ENCODE measurements at places on chromosomes 2 and 18. TPM values are rescaled to one million over a fixed set of nuclear protein-coding genes. Genes with fewer than 3 reads are reported as not detected.

DNA sequence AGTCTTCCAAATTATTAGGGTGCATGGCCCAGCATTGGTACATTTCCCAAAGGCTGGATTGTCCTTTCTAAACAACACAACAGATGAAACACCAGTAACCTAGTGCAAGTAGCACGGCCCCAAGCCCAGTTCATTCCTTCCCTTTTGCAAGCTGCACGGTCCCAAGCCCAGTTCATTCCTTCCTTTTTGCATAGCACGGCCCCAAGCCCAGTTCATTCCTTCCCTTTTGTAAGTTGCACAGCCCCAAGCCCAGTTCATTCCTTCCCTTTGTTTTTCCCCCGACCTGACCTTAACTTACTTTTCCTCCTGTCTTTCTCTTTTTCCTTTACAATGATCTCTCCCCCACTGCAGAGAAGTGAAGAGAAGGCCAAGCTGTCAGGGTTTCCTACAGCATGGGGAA lies 60.9 kb downstream of the C18orf63 start:
- DNase-seq: no peak
- no peaks in the 10 kb centered on the region for H3K36me3 ChIP-seq
- no peak overlapping the region for H3K4me3 ChIP-seq
- no peak overlapping the region for H3K27ac ChIP-seq

DNA sequence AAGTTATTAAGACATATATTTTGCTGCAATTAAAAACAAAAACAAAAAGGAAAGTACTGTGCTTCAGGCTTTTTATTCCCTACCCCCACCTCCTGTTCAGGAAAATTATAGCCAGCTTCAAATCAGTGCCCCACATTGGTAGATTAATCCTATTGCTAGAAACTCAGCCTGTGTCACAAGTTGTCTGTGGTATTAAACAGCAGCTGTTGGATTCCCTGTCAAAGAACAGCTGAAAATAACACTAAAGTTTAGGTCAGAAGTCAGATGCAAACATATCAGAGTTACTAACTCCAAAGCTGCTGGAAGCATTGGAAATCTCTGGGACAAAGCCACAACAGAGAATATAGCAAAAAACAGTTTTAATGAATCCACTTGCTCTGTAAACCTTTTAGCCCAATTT lies 818 bp upstream of the CCDC141 start:
- no peak for DNase-seq
- H3K36me3 ChIP-seq: no peaks in the 10 kb centered on the region
- no peak overlapping the region for H3K4me3 ChIP-seq
- H3K4me1 ChIP-seq: no peaks in the 10 kb centered on the region
- no peaks in the 10 kb centered on the region for H3K27me3 ChIP-seq
- no peak overlapping the region for H3K27ac ChIP-seq

GRCh38 chr18:59877361-59877760 lies 22.4 kb upstream of the PMAIP1 start:
- peaks cover 11% of the 10 kb centered on the region for H3K4me1 ChIP-seq
- H3K27ac ChIP-seq: no peak overlapping the region
- no peak for DNase-seq
- no peaks in the 10 kb centered on the region for H3K27me3 ChIP-seq
- H3K4me3 ChIP-seq: no peak overlapping the region
- no peaks in the 10 kb centered on the region for H3K36me3 ChIP-seq

GRCh38 chr2:217784996-217785543 lies 217.7 kb downstream of the TNS1 start:
- no peaks in the 10 kb centered on the region for H3K4me1 ChIP-seq
- no peaks in the 10 kb centered on the region for H3K36me3 ChIP-seq
- no peaks in the 10 kb centered on the region for H3K27me3 ChIP-seq
- no peak overlapping the region for H3K4me3 ChIP-seq
- no peak overlapping the region for H3K27ac ChIP-seq

- DNase-seq: no peak
- peaks cover 27% of the 10 kb centered on the region for H3K4me1 ChIP-seq
- H3K4me3 ChIP-seq: no peak overlapping the region
- peak overlapping the region; percentile 95 for H3K27ac ChIP-seq
- H3K27me3 ChIP-seq: no peaks in the 10 kb centered on the region
- no peaks in the 10 kb centered on the region for H3K36me3 ChIP-seq
Measured at GRCh38 chr2:26246818-26247217, 2.1 kb downstream of the HADHB start.

DNA sequence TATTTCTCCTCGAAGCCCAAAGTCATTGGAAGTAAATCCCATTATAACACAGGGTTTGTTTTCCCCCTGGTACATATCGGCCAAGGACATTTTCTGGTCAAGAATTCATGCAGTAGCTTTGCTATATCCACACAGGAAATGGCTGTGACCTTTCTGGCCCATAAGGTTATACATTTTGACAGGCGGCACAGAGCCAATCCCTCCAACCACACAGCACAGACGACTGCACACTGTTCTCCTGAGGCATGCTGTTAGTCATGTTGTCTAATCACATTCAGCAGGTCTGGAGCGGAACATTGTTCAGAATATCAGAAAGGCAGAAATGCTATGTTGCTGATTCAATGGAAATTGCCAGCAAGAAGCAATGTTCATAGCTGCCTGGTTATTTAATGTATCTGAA lies 742.3 kb upstream of the SLC8A1 start:
- no peaks in the 10 kb centered on the region for H3K36me3 ChIP-seq
- H3K4me1 ChIP-seq: no peaks in the 10 kb centered on the region
- no peak overlapping the region for H3K27ac ChIP-seq
- no peak overlapping the region for H3K4me3 ChIP-seq

GRCh38 chr18:77065221-77065981 lies 67.2 kb downstream of the MBP start:
- H3K27ac ChIP-seq: peak overlapping the region; percentile 34
- no peak for DNase-seq
- H3K36me3 ChIP-seq: no peaks in the 10 kb centered on the region
- H3K4me1 ChIP-seq: peaks cover 63% of the 10 kb centered on the region
- H3K4me3 ChIP-seq: no peak overlapping the region
- no peaks in the 10 kb centered on the region for H3K27me3 ChIP-seq

DNA sequence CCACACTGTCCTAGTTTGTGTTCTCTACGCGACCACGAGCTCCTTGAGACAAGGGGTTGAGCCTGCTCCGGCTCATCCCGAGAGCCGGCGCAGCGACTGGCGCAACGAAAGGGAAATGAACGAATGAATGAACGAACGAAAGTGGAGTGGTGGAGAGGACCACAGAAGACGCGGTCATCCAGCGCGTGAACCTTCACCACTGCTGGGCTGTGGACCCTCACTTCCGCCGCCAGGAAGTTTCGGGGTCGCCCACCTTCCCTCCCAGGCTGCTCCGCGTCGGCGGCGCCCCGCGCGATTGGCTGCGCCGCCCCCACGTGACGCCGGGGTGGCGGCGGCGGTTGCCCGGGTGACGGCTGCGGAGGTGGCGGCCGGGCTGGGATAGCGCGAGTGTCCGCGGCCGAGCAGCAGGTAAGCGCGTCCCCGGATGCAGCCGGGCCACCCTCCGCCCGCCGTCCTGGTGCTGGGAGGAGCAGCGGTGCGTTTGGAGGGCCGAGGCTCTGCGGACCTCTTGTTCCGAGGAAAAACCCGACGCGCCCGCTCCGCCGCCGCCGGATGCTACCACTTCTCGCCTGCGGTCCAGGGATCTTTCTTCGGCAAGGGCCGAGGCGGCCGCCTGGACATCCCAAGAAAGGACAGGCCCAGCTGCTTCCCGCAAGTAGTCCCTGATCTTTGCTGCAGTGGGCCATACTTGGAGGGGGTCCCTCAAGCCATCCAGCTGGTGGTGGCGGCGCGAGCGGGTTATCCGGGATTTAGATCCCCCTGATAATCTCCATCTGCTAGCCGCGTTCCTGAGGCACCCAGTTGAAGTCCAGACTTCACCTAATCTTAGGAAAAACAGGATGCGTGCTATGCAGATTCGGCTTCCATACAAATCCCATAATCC lies at the start of gene ARMC9:
Gene ARMC9 (plus strand): TSS at position 341 of the 883 bp plus-strand sequence. CDS start 7,608 bp downstream, outside the sequence.
- no peaks in the 10 kb centered on the region for H3K36me3 ChIP-seq
- DNase-seq: peak; percentile 79
- H3K27me3 ChIP-seq: no peaks in the 10 kb centered on the region

GRCh38 chr2:9274701-9275343 lies 68.2 kb downstream of the ASAP2 start:
- H3K27me3 ChIP-seq: no peaks in the 10 kb centered on the region
- no peak for DNase-seq
- no peak overlapping the region for H3K4me3 ChIP-seq
- no peak overlapping the region for H3K27ac ChIP-seq
- peaks cover 23% of the 10 kb centered on the region for H3K4me1 ChIP-seq

- no peaks in the 10 kb centered on the region for H3K36me3 ChIP-seq
- H3K4me1 ChIP-seq: peaks cover 29% of the 10 kb centered on the region
- DNase-seq: no peak
- no peaks in the 10 kb centered on the region for H3K27me3 ChIP-seq
- no peak overlapping the region for H3K27ac ChIP-seq
- no peak overlapping the region for H3K4me3 ChIP-seq
Measured at GRCh38 chr2:168470320-168471162, 14.5 kb downstream of the CERS6 start.

DNA sequence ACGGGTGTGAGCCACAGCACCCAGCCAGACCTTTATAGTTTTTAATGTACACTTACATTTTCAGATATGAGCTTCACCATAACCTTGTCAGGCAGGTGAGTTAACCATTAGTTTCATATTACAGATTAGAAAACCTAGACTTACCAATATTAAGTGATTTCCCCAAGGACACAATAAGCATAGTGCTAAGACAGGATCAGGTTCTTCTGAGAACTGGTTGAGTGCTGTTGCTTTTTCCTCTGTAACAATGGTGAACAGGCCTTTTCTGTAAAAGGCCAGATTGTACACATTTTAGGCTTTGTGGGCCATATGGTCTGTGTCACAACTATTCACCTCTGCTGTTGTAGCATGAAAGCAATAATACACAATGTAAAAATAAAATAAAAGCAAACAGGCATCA lies 332.0 kb downstream of the PIK3C3 start:
- no peaks in the 10 kb centered on the region for H3K36me3 ChIP-seq
- DNase-seq: no peak
- H3K4me3 ChIP-seq: no peak overlapping the region
- no peaks in the 10 kb centered on the region for H3K4me1 ChIP-seq
- no peaks in the 10 kb centered on the region for H3K27me3 ChIP-seq
- H3K27ac ChIP-seq: no peak overlapping the region

GRCh38 chr2:42359304-42359964 lies 1.6 kb downstream of the COX7A2L start:
- H3K4me1 ChIP-seq: peaks cover 3% of the 10 kb centered on the region
- DNase-seq: no peak
- H3K27ac ChIP-seq: no peak overlapping the region
- no peaks in the 10 kb centered on the region for H3K27me3 ChIP-seq

DNA sequence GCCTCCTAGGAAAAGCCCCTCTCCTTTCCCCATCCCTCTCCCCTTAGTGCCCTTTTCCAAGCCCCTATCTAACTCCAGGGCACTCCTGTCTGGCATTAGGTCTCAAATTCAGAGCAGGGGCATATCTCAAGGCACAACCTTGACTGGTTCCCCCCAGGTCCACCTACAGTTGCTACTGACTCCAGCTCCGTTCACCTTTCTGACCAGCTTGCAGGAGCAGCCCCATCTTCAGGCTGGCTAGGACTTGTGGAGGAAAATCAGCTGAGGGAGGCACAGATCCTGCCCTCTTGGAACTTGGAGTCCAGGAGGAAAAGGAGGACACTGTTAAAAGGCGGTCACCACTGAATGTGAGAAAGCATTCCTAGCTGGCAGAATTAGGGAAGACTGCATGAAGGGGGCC lies 152.4 kb downstream of the ZFP36L2 start:
- H3K27me3 ChIP-seq: no peaks in the 10 kb centered on the region
- no peak overlapping the region for H3K4me3 ChIP-seq
- DNase-seq: no peak
- peaks cover 38% of the 10 kb centered on the region for H3K4me1 ChIP-seq
- H3K27ac ChIP-seq: no peak overlapping the region

DNA sequence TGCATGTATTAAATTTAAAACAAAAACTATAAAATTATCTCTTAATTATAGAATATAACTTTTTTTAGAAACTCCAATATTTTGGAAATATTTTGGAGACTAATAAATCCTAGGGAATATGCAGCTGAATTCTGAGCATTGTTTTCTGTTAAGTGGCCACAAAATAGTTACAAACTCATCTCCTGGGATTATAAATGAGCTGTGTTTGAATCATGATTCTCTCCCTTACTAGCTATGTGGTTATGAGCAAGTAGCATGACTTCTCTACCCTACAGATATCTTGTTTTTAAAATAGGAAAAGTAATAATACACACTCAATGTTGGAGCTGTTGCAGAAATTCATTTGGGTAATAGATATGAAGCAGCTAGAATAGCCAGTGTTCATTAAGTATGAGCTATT lies 137.9 kb upstream of the ITGA4 start:
- H3K4me1 ChIP-seq: no peaks in the 10 kb centered on the region
- no peak overlapping the region for H3K27ac ChIP-seq
- DNase-seq: no peak
- H3K4me3 ChIP-seq: no peak overlapping the region

- H3K36me3 ChIP-seq: no peaks in the 10 kb centered on the region
- H3K4me3 ChIP-seq: no peak overlapping the region
- no peak overlapping the region for H3K27ac ChIP-seq
- no peaks in the 10 kb centered on the region for H3K4me1 ChIP-seq
Measured at GRCh38 chr2:64913357-64913869, 75.8 kb upstream of the SLC1A4 start.

GRCh38 chr18:10006311-10006893 lies 92.6 kb downstream of the VAPA start:
- H3K4me3 ChIP-seq: no peak overlapping the region
- H3K27me3 ChIP-seq: no peaks in the 10 kb centered on the region
- no peak for DNase-seq
- H3K27ac ChIP-seq: no peak overlapping the region
- H3K4me1 ChIP-seq: no peaks in the 10 kb centered on the region
- no peaks in the 10 kb centered on the region for H3K36me3 ChIP-seq

DNA sequence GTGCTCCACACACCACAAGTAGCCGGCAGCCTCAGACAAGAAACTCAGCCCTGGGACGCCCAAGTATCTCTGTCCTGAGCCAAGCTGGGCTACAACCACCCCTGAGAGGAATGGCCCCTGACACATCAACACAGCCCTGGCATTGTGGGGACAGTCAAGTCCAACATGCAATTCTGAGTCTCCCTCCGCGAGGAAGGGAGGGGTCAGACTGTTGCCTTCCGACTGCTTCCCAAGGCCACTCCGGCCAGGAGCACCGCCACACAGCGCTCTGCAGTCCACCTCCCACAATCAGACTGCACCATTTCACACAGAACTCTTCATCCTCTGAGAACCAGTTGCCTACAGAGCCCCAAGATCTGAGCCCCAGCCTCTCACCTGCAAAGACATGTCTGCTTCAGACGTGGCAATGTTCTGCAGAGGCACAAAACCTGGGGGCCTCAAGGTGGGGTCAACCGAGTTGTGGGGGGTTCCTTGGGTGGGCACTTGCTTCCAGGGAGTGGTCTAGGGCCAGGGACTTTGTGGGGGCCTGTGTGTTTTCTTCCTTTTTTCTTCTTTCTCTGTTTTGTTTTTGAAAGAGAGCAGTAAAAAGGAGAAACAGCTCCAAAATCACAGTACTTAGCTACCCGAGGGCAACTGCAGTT lies 76.7 kb upstream of the SALL3 start:
- no peaks in the 10 kb centered on the region for H3K36me3 ChIP-seq
- H3K4me3 ChIP-seq: no peak overlapping the region
- H3K27me3 ChIP-seq: no peaks in the 10 kb centered on the region
- no peaks in the 10 kb centered on the region for H3K4me1 ChIP-seq
- no peak for DNase-seq
- H3K27ac ChIP-seq: no peak overlapping the region

The SULT1C4 gene
- total RNA-seq: 8.4 TPM

The SP110 gene
- total RNA-seq: 19.3 TPM

The CD28 gene
- 0.58 TPM for total RNA-seq

The TUBA4B gene
- total RNA-seq: not detected

The C1QL2 gene
- total RNA-seq: not detected

The PSMA8 gene
- 0.40 TPM for total RNA-seq

The IL36RN gene
- total RNA-seq: not detected

The KLHL30 gene
- total RNA-seq: 0.20 TPM

Data from thyroid gland (tissue), 4 donors.